Left kidney (tissue), 8 donors: ENCODE measurements at places on chromosomes 4 and X. TPM values are rescaled to one million over a fixed set of nuclear protein-coding genes. Genes with fewer than 3 reads are reported as not detected.

DNA sequence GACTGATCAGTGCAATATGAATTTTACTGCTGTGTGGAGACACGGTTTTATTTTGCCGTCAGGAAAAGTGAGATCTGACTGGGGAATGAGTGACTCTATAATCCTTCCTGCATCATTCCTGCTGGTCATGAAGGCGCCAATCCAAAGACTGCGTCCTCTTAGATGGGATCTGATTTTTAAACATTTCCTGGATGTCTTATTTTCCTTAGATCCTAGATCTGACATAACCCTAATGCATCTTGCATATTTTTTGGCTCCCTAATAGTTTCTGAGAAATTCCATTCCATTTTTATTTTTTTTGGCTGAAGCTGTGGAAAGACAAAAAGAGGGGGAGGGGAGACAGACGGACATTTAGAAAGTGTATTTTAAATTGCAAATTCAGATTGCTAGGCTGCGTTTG, 454.9 kb upstream of the FAT1 start:
- no peak for DNase-seq

GRCh38 chrX:110280954-110281353, 36.9 kb downstream of the AMMECR1 start:
- DNase-seq = peak; percentile 25

DNA sequence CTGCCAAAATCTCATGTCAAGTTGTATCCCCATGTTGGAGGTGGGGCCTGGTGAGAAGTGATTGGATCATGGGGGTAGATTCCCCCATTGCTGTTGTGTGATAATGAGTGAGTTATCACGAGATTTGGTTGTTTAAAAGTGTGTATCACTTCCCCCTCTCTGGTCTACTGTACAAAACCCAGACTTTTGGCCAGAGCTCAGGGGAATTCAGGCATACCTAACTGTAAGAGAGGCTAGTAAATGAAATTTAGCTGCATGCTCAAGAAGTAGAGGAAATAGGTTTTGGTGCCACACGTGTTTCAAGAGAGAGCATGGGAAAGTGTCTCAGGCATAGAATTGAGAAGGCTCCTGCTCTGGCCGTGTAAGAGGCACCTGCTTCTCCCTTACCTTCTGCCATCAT, 190.5 kb upstream of the GALNTL6 start:
- DNase-seq = no peak

- DNase-seq = no peak
Measured at GRCh38 chr4:23297327-23297726, 592.5 kb downstream of the PPARGC1A start.

DNA sequence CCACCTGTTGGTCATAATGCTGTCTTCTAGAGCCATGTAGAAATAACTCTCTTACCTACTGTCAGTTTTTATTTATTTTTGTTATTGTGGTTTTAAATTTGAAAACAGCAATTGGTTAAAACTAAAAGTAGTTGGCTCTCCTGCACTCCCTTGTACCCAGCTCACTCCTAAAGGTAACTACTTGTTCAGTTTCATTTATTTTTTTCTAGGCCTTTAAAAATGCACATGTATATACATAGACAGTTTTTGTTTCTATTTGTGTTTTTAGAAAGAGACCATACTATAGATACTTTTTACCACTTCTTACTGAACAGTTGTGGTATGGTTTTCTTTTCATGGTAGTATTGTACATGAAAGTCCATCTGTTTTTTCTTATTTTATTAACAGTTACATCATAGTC, 16.8 kb downstream of the SMAD1 start:
- DNase-seq = no peak

DNA sequence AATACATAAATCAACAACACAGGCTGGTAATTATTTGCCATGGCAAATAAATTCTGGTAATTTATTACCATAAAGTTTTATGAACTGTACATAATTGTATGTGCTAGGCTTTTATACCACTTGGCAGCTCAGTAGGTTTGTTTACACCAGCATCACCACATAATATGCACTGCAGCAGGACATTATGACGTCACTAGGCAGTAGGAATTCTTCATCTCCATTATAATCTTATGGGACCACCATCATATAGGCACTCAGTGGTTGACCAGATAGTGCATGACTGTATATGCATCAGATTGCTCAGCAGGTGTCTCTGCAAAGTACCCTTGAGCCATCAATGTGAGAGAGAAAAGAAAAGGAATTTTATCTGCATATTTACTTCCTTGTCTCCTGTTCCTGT, 295.4 kb downstream of the CFAP47 start:
- no peak for DNase-seq

GRCh38 chr4:100870940-100871772, 353.3 kb upstream of the EMCN start:
- DNase-seq = no peak

DNA sequence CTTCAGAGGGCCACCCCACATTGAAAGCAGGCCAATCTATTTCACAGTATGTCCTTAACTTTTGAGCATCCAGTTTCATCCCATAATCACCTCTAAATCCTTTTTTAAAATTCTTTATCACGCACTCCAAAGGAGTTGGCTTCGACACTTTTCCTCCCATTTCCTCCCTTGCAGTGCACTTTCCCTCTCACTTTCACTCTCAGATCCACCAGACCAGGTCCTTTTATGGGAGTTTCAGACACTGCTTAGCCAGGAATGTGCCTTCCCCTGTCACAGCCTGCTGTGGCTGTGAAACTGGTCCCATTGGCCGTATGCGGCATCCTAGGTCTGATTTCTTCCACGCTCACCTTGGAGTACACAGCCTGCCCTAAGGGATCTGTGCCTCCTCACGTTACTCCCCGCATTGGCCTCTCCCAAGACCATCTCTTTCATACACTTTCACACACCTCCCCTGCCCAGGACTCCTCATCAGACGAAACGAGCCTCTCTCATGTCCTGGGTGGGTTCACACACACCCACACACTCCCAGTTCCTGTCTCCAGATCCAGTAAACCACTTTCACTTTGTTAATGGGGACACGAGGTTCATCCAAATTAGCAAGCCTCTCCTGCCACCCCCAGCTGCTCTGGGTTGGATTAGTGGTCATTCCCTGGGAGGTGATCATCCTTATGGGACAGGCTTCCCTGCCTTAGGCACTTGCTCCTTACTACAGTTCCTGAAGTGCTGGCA, 10.0 kb upstream of the RHOXF2B start:
- no peak for DNase-seq

GRCh38 chr4:7673121-7673520, 238.4 kb upstream of the PSAPL1 start:
- no peak for DNase-seq

DNA sequence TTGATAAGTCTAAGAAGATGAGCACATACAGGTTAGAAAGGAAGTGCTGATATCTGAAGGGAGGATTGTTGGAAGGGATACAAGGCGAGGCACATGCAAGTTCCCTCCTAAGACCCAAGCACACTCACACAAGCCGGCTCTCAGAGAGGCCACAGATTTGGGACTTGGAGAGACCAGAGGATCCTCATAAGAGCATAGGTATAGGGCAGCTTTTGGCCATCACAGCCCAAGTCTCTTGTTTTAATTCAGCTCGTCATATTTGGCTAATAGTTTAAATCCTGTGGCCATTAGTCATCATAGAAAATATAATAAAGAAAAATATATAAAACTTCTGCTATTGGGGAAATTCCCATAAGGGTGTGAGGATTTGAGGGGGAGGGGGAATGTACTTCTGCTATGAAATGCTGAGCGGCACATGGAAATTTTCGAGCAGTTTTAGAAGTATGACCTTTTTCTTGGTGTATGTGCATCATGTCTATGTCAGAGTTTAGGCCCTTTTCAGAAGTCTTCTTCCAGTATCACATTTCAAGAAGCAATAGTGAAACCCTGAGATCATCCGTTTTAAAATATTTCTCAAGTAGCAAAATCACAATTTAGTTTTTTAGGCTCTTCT, 97.7 kb downstream of the NFKB1 start:
- no peak for DNase-seq

DNA sequence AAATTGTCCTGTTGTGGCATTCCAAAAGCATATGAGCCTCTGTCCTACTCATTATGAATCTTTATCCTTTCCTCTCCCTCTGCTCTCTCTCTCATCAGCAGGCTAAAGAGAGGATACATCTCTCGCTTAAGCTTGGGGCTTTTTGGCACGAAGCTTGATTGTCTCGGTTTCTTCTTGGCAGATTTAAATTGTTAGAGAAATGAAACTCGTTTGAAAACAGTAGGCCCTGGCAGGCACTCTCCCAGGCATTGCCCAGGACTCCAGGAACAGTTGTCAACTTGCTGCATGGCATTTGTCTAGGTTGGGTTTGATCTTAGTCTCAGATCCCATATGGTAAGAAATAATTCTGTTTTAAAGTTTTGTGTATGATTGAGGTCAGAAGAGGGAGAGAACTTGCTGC, 35.5 kb downstream of the NAA11 start:
- no peak for DNase-seq

DNA sequence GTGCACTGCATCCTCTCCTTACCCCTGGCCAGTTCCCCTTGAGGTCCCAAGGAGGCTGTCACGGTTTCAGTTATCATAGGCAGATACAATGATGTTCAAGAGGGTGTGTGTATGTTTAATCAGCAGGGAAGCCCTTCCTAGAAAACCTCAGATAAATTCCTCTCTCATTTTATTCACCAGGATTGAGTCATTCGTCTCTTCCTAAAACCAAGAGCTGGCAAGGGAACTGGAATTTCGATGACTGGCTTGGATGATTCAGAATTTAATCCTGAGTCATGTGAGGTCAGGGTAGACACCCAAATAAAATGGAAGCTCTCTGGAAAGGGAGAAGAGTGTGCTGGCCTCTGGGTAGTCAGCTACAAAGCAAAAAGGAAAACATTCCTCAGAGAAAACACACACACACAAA, 106.2 kb upstream of the RAPGEF2 start:
- no peak for DNase-seq

DNA sequence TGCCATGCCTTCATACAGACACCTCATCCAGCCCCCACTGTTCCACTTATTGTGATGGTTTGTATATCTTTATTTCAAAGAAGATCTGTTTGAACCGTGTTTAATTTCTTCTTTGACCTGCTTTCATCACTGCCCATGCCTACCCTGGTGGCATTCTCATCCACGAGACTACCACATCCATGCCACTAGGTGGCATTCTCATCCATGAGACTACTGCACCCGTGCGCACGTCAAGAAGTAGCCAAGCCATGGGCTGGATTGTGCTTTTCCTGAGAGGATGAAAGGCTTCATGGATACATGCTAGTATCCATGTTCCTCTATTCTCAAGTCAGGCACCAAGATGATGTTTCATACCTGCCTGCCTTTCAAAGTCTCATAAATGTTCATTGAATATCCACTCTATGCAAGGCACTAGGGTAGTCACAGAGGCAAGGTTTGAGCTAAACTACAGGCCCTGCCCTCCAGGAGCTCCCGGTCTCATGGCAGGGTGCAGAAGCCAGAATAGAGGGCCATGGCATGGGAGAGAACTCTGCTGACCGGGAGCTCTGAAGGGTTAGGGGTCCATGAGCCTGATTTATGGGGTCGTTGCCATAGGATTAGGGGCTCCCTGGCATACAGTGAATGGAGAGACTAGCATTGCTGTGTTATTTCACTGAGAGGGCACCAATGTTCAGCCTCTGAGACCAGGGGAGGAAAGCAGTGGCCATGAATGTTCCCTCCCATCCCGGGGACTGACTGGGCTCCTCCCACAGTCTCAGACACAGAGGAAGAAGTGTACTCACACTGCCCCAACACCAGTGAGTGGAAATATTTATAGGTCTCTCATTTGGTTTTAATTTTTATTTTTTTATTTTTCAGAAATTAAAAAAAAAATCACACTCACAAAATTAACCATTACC, 24.8 kb upstream of the EOLA2 start:
- peak; percentile 33 for DNase-seq

DNA sequence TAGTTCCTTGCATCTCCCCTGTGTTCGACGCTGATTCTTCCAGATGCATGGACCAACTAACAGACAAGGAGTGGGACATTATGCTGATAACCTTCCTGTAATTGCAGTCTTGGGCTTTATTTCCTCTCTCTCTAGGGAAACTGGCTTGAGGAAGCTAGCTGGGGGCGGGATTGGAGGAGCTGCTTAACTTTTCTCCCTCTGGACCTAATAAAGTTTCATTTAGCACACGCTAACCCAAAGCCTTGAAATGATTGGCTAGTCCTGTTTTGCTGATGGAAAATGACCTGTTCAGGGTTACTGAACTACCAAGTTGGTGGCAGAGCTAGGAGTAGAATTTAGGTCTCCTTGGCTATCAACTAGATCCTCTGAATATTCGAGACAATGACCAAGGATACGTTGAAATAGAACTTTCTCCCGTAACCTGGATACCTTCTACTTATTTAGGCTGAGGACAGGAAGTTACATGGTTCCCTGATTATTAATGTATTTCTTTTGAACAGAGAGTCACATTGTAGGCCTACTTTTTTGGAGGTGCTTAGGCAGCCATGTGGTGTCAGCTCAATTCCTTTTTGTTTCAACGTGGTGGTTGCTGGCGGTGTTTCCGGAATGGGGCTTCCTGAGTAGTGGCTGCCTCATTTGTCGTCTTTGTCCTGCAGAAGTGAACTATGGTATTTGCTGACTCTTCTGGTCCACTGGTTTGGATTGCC, 2.0 kb downstream of the PGK1 start:
- no peak for DNase-seq

- no peak for DNase-seq
Measured at GRCh38 chrX:7110821-7111276, 36.7 kb upstream of the STS start.

DNA sequence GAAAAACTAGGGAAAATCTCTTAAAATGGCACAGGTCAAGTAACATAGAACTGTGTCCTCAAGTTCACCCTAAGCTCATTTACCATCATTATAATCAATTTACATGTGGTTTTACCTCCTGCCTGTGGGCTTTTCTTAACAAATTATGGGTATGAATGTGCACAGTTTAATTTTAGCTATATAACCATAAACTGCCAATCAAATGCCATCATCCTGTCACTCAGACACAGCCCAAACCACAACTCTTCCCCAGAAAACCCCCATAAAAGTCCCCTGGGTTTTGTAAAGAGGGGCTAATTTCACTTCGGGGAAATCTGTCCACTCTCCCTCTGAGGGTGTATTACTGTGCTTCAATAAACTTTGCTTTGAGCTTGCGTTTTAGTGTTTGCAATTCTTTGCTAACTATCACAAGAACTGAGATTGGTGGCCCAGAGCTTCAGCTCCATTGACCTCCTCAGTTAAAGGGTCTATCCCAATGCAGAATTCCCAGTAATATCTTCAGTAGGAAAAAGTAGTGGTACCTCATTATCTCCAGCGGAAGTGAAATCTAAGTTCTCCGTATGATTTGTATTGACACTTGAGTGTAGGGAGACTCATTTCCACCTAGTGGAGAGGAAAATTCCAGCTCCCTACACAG, 394.6 kb downstream of the SPOCK3 start:
- no peak for DNase-seq

DNA sequence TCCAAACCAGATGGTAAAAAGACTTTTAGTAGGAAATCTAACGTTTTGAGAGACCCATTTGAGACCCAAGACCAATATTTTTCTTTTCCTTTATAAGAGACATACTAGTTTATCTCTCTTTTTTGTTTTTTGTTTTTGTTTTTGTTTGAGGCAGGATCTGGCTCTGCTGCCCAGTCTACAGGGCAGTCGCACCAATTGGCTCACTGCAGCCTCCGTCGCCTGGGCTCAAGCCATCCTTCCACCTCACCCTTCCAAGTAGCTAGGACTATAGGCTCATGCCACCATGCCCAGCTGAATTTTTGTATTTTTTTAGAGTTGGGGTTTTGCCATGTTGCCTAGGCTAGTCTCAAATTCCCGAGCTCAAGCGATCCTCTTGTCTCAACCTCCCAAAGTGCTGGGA, 77.2 kb upstream of the FHDC1 start:
- no peak for DNase-seq

Gene ADH1B
- 16.7 TPM for polyA plus RNA-seq

Gene SFRP2
- polyA plus RNA-seq = 14.9 TPM

Gene RNF128
- 13.9 TPM for polyA plus RNA-seq

Gene MAGEB2
- polyA plus RNA-seq = not detected
